Vagina (tissue), 2 donors: ENCODE measurements at places on chromosomes 6 and 20. TPM values are rescaled to one million over a fixed set of nuclear protein-coding genes. Genes with fewer than 3 reads are reported as not detected.
A peak's percentile ranks its signal among the peaks of the same experiment; 100 is the strongest.

DNA sequence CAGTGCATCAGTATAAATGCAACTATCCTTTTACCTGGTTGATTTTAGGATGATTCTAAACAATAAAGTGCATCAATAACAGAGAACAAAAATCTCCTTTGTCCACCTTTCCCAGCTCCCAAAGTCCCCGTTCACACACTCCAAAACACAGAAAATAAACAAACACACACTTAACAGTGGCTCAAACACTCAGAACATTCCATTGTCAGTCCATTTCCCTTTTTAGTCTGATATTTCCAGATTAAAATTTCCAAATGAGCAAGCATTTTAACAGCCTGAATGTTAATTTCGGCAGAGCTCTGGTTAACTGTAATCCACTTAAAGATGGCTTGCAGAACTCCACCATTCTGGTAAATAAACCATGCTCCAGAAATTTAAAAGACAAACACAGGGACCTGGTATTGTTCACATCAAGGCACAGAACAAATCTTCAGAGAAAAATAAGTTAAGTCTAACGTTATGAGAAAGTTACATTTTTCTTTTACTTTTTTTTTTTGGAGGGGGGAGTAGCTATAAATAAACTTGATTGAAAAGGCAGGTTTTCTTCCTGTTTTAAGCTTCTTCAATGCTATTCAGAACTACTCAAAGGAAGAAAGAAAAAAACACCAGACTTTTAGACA is 100.8 kb downstream of the DST start:
- no peak for DNase-seq

GRCh38 chr6:169163411-169163901 is 90.2 kb downstream of the THBS2 start:
- DNase-seq: peak; percentile 81

DNA sequence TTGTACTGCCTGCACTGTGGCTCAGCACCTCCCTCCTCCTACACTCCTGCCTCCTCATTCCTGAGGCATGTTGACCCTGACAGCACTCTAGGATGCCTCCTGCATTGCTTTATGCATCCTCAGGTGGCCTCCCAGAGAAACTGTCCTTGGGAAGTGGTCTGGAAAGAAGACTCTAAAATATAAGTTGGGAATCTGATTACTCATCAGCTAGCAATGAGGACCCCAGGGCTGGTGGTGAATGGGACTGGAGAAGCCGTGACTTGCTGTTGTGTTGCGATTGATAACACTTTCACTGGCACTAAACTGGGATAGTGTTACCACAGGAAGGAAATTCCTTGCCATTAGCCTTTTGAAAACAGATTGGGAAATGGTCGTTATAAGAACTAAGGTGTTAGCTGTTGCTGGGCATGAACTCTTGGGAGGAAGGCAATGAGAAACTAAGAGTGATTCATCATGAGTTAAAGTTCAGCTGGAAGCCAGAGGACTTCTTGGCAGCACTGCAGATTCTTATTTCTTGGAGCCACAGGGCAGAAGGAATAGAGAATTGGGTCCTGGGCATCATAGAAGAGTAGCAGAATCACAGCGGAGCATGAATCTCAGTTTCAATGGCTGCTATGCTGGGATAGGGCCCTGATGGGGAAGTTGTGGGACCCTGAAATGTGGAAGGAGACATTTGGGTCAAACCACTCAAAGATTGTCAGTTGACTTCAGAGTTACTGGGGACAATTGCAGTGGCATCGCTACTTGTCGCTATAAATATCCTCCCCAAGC is 10.1 kb upstream of the SIRPD start:
- no peak for DNase-seq

- no peak for DNase-seq
Measured at GRCh38 chr6:68026483-68026882, 608.6 kb upstream of the ADGRB3 start.

- no peak for DNase-seq
Measured at GRCh38 chr20:57594092-57594951, 25.9 kb downstream of the ZBP1 start.

- no peak for DNase-seq
Measured at GRCh38 chr6:12457094-12457493, 166.9 kb downstream of the EDN1 start.

- no peak for DNase-seq
Measured at GRCh38 chr20:52289956-52290565, 98.5 kb upstream of the ZFP64 start.

The HLA-C gene
- 639 TPM for total RNA-seq

DNA sequence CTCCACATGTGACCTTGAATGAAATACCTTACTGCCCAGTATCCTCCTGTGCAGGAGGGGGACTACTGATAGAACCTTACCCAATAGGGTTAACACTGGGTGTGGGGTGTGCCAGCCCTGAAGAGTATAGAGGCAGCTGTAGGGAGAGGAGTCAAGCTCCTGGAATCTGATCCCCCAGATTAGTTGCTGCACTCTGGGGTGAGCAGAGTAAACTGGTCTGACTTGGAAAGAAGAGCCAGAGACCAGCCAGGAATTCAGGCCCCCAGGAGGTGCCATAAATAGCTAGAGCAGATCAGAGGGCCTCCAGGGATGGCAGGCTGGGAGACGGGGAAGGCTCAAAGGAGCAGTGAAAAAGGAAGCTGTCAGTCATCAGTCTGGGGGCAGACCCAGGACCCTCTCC is 3.5 kb upstream of the APOBEC2 start:
- DNase-seq: no peak

DNA sequence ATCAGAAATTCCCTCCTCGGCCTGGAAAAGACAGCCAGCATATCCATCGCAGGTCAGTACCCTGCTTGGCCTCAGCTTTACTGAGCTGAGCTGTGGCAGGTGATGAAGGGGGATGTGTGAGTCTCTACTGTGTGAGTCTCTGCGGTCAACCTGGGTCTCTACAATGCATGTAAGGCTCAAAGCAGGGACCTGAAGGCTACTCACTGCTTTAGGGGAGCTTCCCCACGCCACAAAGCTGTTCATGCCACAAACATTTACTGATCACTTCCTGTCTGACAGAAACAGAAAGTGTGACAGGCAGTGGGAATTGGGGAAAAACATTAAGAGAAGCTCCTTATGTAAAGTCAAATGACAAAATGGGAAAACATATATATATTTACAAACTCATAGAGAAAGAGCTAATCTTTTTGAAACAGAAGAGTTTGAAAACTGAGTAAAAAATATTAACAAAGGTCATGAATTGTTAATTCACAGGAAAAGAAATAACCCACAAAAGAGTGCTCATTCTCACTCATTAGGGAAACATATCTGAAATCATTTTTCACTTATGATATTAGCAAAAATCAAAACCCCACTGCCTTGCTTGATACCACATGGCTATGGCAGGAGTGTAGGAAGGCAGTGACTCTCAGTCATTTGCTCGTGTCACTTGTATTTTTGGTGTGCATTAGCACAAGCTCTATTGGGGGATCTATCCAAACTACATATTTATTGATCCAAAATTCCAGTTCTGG is 5.8 kb downstream of the BTN3A3 start:
- no peak for DNase-seq
